Bone marrow (tissue), 2 donors: ENCODE measurements at places on chromosomes 5 and 9.
A peak's percentile ranks its signal among the peaks of the same experiment; 100 is the strongest.

DNA sequence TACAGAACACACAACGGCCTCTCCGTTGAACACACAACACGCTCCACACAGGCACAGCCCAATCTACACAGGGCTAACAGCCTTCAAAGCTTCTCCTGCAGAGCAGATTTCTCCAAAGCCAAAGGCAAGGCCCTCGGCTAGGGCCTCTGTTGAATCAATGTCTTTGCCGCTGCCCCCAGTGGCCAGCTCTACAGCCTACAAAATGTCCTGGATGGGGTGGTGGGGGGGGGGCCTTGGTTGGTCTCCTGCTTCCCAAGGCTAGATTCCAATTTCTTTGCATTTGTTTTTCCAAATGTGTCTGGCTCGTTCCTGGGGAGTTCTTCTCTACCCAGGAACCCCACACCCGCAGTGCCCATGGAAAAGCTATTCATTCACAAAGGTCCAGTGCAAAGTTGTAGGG lies 167.2 kb downstream of the PAX5 start:
- no peak for DNase-seq

GRCh38 chr5:91898898-91899297 lies 515.8 kb upstream of the ARRDC3 start:
- DNase-seq: no peak

DNA sequence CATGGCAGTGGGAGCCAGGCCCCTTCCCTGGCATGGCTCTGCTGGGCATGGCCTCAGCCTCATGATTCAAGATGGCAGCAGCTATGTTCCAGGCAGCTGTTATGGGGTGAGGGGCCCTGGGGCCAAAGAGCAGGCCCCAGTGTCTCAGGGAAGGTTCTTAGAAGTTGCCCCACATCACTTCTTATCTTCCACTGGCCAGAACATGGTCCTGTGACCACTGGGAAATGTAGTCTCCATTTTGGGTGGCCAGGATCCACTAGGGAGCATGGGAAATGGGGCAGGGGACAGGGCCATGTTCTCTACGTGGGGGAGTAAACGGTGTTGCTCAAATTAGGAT lies 18.3 kb downstream of the SUSD3 start:
- no peak for DNase-seq

DNA sequence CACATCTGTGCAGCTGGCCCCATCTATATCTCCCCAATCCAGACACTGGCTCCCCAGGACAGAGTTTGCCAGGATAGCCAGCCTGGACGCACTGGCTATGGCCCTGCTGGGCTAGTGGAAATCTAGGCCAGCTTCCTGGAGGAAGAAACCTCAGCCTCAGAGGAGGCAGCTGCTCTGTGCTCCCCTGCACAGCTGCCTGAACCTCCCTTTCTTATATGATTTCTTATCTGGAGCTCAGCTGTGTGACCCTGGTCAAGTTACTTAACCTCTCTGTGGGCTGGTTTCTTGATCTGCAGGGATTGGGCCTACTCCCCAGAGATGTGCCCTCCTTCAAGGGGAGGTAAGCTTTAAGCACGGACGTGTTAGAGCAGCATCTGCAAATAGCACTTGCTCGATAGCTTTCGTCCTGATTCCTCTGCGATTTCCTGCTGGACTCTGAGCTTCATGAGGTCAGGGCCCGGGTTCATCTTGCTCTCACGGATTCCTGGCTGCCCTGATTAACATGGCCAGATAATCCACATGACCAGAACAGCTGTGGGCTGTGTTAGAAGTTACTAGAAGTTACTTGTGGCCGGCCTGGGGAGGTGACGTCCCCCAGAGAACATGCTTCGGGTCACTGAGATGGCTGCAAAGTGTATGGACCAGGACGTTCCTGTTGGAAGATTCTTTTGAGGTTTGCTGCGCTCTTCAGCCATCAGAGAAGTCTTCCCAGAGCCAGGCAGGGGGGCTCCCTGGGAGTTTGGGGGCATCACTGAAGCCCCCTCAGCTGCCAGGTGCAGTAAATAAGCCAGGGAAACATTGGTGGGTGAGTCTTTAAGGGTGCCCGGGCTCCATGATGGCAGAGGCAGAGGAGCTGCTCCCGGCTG lies 14.5 kb downstream of the C9orf50 start:
- DNase-seq: no peak

- DNase-seq: no peak
Observed at GRCh38 chr9:18796696-18797270, 236.2 kb downstream of the SAXO1 start.

DNA sequence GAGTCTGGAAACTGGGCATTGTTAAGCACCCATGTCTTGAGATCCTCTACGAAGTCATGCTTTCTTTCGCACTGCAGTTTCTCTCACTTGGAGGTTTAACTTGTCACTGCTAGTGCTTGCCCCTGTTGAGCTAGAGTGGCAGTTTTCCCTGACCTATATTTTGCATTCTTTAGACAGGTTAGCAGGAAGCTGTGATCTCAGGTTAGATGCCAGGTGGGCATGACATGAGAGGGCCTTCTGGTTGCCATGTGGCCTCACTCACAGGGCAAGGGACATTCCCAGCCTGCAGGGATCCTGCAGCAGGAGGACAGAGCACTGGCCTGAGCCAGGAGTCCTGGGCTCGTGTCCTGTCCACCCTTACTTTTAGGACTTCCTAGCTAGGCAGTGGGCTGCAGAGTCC lies 28.6 kb downstream of the SLC36A1 start:
- no peak for DNase-seq

- no peak for DNase-seq
Observed at GRCh38 chr9:14323083-14323971, 9.4 kb upstream of the NFIB start.

DNA sequence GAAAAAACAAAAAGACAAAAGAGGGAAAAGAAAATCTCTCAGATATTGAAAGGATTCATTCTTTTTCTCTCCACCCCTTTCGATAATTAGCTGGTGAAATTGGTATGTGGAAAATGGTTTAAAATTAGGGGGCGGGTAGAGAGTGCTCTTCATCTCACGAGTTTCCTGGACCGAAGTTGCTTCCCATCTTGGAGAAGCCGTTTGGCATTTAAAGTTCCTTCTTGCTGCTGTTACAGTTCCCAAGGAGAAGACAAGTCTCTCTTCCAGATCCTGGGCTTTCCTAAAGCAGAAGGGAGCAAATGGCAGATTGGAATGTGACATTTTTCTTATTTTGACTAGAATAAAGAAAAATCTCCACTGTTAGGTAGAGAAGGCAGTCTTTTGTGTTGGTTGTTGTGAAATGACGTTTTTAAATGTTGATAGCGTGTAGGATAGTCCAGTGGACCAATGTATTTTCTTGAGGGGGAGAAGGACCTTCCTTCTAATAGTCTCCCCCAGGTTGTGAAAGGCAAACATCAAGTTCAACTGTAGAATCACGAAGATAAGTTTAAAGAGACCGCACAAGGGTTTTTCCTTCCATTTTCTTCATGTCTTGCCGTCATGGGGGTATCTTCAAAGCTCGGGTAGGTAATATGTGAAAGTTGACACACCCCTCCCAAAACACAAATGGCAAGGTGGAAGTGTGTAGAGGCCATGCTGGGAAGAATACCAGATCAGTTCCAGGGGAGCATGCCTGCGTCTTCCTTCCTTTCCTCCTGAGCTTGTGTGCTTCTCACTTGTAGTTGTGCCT lies 77.5 kb downstream of the EHMT1 start:
- no peak for DNase-seq

DNA sequence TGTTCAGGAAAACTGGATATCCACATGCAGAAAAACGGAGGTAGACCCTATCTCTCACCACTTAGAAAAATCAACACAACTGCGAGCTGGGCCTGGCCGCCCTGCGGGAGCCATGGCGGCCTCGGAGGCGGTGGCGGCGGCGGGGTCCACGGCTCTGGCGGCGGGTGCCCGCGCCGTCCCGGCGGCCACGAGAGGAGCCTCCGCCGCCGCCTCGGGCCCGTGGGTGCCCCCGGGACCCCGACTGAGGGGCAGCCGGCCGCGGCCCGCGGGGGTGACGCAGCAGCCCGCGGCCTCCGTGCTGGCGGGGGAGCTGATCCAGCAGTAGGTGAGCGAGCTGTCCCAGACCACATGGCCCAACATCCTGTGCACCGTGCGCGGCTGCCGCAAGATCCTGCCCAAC lies 25.3 kb downstream of the FANCC start:
- DNase-seq: no peak

GRCh38 chr5:1297243-1297642 lies 2.4 kb upstream of the TERT start:
- DNase-seq: no peak

DNA sequence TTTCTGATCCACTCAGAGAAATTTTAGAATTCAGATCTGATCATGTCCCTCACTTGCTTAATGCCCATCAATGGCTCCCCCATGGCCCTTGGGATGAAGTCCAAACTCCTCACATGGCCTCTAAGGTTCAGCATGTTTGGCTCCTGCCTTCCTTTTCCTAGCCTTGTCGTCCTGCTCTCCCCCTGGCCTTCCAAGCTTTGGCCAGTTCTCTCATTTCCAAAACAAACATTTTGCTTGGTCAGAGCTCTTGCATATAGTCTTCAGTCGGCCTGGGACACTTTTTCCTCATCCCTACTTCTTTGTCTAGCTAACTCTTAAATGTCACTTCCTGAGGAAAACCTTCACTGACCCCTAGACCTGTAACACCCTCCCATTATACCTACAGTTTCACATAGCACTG lies 37.1 kb upstream of the PPP3R2 start:
- no peak for DNase-seq

GRCh38 chr9:81791076-81791475 lies 101.7 kb upstream of the TLE1 start:
- DNase-seq: no peak

- no peak for DNase-seq
Observed at GRCh38 chr5:77970891-77971290, 194.8 kb upstream of the TBCA start.

GRCh38 chr5:56358703-56359681 lies 125.9 kb upstream of the ANKRD55 start:
- DNase-seq: no peak

GRCh38 chr9:19649336-19650041 lies 139.3 kb downstream of the SLC24A2 start:
- peak; percentile 1 for DNase-seq

DNA sequence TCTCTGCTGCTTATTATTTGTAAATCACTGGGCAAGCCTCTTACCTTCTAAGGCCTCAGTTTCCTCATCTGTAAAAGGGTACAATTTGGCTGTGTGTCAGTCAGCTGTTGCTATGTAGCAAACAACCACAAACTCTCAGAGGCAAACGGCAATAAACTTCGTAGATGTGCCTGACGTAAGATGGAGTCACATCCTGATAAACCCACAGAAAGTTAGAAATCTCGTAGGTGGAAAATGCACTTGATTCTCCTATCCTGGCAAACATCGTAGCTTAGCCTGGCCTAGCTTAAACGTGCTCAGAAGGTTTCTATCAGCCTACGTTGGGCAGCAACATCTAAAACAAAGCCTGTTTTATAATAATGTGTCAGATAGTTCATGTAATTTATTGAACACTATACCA lies 35.0 kb upstream of the UNC5A start:
- no peak for DNase-seq

- DNase-seq: no peak
Observed at GRCh38 chr5:401146-402034, 41.6 kb upstream of the EXOC3 start.

DNA sequence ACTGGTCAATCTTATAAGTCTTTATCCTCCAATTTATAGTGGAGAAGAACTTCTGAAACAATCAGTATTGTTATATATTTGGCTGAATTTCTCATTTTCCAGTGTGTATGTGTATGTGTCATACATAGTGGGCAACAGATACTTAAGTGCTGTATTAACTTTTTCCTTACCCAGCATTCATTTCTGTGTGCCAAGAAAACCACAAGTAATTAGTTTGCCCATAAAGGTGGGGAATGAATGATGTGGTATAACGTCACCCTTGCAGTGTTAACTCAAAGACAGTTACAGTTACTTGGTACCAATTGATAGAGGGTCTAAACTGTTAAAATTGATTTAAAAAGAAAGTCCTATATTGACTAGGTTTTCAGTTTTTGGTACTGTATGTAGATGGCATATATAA lies 2.0 kb downstream of the OGN start:
- no peak for DNase-seq

GRCh38 chr5:68711293-68712200 lies 382.3 kb upstream of the SLC30A5 start:
- no peak for DNase-seq

DNA sequence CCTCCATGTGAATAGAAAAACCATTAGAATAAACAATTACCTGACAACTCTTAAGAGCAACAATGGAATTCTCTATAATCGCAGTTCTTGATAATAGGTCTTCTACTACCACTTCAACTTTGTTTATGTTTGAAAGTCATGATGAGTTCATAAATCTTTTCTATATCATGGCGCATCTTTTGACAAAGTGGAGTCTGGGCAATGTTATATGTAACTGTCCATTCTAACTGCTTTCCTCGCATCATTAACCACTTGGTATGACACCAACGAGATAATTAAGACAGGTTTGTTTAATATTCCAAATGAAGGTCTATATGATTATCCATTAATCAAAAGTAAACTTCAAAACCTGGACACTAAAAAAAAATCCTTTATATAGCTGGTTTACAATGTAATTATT lies 272.0 kb downstream of the DENND1A start:
- no peak for DNase-seq

GRCh38 chr5:10333154-10334006 lies 20.1 kb upstream of the MARCHF6 start:
- no peak for DNase-seq

DNA sequence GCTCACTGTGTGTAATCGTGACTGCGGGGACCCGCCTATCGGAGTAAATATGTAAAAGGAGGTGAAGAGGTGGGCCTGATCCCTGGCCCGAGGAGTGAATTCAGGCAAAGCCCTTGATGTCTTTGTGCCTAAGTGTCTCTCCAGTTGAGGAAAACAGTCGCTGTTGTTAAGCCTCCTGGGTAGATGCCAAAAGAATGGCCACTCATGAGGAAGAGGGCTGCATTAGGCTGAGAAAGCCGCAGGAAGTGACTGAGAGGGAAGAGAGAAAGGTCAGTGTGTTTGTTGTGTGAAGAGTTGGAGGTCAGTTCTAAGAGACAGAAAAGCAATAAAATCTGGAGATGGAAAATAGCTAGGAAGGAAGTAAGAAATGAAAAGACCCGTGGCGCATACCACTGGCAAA lies 35.8 kb upstream of the PIP5K1B start:
- DNase-seq: no peak

GRCh38 chr9:104906441-104907277 lies 21.3 kb downstream of the ABCA1 start:
- no peak for DNase-seq

DNA sequence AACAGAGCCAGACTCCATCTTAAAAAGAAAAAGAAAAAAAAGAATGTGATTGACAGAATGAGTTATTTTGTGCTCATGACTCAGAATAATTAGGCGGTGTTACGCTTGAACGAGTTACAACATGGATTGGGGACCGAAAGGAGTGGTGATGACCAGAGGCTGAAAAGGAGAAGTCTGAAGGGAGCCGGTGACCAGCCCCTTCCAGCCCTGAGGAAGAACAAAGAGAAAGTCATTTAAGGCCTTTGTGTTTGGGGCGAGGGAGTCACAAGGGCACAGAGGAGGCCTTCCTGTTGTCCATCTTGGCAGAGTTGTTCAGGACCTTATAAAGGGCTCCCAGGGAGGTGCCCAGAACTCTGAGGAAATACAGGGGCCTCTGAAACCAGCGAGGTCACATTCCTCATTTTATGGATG lies 131.6 kb downstream of the GOLPH3 start:
- no peak for DNase-seq

- no peak for DNase-seq
Observed at GRCh38 chr5:103021314-103021713, 98.6 kb downstream of the GIN1 start.
